ENCODE measurements at places on chromosomes 1 and 21.
A peak's percentile ranks its signal among the peaks of the same experiment; 100 is the strongest.

DNA sequence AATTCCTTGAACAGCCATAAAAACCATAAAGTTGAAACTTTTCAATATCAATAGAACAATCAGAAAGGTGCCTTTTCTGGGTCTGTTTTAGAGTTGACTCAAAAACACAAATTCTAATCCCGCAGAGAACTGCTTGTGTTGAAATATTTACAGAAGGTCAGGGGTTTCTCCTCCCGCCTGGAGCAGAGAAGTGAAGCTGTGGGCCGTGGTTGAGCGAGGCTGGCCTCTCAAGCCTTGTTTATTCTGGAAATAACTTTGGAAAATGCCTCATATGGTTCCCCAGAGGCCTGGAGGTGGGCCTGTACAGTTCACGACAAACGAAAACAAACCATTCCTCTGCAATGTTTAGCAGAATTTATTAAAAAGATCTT, 90.8 kb upstream of the ERRFI1 start:
- peak; percentile 63 for DNase-seq

DNA sequence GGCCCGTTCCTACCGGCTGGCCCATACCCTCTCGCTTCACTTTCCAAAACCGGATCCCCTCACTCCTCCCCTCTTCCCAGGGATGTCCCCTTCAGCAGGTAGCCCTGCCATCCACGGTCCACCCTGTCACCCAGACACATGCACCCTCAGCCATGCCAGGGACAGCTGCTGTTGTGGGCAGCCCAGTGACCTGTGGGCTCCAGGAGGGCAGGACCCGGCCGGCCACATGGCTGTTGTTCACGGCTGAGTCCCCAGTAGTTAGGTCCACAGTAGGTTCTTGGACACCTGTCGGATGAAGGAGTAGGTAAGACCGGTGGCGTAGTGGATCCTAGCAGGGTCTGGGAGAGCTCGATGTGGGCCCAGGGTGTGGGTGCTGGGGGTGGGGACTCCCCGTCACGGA, 12.5 kb downstream of the SPSB1 start:
- no peak for DNase-seq

GRCh38 chr1:243325305-243325890, 69.6 kb downstream of the SDCCAG8 start:
- DNase-seq, result no peak

GRCh38 chr1:201091256-201091655, 21.0 kb downstream of the CACNA1S start:
- DNase-seq, result no peak

GRCh38 chr1:240407407-240407806, 204.5 kb downstream of the GREM2 start:
- DNase-seq, result no peak

GRCh38 chr1:202349206-202349928, 868 bp downstream of the PPP1R12B start:
- no peak for DNase-seq

DNA sequence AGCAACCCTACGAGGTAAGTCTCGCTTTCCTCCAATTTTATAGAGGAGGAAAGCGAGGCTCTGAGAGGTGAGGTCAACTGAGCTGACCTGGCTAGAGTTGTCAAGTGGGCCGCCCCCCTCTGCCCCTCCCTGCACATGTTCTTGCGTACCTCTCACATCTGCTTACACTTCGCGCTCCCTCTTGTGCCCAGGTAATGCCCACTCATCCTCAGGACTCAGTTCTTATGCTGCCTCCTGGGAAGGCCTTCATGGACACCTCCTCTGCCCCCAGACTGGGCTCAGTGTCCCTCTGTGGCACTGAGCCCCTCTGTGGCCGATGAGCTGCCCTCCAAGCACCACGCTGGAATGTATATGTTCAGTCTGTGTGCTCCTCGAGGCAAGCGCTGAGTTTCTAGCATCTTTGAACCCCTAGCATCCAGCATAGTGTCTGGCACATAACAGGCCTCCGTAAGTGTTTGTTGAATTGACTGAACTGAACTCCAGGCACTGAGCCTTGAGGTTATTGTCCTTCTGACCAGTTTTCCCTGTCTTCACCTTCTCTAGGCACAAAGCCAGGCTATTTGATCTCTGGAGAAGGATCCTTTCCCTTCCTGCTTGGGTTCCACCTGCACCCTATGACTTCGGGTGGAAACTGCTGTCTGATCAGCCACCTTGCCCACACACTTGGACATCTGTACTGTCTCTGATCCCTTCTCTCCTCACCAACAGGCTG, 13.5 kb downstream of the MOV10 start:
- DNase-seq, result no peak

DNA sequence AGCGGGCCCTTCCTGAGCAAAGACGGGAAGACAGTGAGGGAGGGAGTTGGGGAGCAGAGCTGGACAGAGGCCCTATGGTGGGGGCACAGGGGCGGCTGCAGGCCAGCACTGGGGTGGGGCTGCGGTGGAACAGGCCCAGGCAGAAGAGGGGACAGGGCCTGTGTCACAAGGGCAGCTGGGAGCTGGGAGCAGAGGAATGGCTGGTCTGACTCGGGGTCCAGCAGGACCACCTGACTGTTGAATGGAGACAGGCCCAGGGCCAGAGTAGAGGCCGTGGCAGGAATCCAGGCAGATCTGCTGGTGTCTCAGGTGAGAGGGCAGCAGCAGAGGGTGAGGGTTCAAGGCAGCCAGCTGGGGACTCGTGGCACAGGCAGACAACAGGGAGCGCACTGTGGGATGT, 25.3 kb downstream of the CTNNBIP1 start:
- DNase-seq, result no peak

- no peak for DNase-seq
Observed at GRCh38 chr1:15727866-15728534, 8.1 kb upstream of the SLC25A34 start.

GRCh38 chr1:151620286-151620685, 8.4 kb downstream of the SNX27 start:
- DNase-seq, result no peak

DNA sequence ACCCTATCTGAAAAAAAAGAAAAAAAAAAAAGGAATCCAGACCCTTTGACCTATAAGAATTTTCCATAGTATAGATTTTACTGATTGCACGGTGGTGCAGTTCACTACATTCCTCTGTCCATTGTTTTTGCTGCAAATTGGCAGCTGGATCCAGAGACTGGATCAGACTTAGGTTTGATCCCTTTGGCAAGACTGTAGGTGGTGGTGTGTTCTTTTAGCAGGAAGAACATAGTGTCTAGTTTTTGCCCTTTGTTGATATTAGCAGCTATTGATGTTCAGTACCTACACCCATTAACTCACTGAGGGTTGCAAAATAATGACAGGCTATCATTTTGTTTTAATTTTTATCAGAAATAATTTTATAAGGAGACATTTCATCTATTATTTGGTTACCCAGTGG, 37.1 kb downstream of the OSBPL9 start:
- DNase-seq, result no peak

DNA sequence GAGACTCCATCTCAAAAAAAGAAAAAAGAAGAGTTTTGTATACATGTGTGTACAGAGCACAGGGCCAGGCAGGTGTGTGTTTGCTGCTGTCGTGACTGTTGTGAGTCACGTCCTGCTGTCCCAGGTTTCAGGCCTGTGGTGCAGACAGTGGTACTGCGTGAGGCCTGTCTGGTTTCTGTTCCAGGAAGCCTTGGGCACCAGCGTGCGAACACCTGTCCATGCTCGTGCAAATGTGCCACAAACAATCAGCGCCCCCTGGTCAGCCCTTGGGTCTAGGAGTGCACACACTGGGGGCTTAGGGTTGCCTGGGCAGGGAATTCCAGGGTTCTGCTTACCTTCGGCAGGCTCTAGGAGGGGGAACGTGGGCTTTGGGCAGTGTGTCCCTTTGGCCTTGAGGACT, 16.9 kb downstream of the GPR157 start:
- DNase-seq, result no peak

GRCh38 chr1:17617787-17618557, 78.5 kb downstream of the ARHGEF10L start:
- no peak for DNase-seq

DNA sequence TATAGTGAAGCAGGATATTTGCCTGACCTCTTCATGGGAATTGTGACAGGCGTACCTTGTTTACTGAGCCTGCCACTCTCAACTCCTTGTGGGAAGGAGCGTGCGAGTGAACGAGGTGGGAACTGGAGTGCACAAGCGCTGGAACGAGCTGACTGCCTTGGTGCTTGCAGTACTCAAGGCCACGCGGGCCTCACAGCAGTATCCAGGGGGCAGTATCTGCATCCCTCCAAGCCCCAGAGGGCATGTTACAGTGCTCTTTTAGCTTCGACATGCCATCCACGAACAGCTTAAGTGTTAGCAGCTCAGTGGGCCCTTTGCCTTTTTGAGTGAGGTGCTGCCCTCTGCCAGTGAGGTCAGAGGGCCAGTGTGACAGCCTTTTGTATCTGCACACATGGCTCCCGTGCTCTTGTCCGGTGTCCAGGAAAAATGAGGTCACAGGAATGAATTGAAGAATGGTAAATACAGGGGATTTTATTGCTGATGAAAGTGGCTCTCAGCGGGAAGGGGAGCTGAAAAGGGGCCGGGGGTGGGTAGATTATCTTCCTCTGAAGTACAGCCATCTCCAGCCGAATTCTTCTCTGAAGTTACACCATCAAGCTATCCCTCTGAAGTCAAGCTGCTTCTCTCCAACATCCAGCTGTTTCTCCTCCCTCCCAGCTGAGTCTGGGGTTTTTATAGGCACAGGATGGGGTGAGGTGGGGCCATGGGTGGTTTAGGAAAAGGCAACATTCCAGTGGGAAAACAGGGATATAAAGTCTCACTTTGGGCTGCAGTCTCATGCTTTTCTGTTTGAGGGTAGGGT, 69.3 kb downstream of the EPB41 start:
- no peak for DNase-seq

GRCh38 chr1:2606881-2607621, 20.5 kb downstream of the PRXL2B start:
- DNase-seq, result no peak

DNA sequence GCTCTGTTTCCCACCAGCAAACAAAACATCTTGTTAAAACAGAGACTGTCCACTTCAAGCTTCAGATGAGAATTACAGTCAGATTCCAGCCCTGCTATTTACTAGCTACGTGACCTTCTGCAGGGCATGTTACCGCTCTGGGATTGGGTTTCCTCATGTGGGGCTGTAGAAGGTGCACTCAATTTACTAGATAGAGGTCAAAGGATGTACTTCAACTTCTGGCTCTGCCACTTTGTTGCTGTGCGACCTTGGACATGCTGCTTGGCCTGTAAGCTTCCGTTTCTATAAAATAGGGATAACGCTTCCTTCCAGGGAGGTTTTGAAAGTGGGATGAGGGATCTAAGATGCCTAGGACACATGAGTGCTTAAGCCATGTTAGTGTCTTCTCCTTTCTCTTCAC, 46.0 kb upstream of the LRIG2 start:
- DNase-seq, result peak; percentile 30

DNA sequence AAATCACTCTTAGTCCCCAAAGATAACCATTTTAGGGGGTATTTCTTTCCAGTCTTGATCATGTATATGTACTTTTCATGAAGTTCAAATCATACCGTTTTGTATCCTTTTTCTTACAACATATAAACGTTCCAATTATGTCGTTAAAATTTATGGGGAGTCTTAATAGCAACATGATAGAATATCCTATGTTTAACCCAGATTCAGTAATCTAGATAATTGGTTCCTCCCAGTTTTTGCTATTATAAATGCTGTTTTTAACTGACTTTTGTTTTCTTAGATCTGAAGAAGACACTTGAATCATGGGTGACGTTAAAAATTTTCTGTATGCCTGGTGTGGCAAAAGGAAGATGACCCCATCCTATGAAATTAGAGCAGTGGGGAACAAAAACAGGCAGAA, 3.1 kb downstream of the DHX9 start:
- no peak for DNase-seq

GRCh38 chr1:226945858-226946245, 5.8 kb downstream of the COQ8A start:
- no peak for DNase-seq

- DNase-seq, result peak; percentile 31
Observed at GRCh38 chr1:200739702-200740570, 1.2 kb downstream of the CAMSAP2 start.

DNA sequence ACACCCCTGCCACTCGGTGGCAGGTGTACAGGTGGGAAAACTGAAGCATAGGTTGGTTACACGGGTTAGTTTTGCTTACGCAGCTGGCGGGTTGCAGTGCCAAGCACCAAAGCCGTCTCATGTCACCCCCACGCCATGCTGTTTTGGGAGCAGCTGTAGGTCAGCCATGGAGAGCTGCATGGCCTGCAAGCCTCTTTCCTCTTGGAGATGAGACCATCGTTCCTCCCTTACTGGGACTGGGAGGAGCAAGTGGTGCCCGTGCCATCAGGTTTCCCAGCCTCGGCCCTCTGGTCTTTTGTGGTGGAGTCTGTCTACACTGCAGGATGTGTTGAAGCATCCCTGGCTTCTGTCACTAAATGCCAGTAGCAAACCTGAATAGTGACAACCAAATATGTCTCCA, 46.9 kb downstream of the AJAP1 start:
- no peak for DNase-seq

DNA sequence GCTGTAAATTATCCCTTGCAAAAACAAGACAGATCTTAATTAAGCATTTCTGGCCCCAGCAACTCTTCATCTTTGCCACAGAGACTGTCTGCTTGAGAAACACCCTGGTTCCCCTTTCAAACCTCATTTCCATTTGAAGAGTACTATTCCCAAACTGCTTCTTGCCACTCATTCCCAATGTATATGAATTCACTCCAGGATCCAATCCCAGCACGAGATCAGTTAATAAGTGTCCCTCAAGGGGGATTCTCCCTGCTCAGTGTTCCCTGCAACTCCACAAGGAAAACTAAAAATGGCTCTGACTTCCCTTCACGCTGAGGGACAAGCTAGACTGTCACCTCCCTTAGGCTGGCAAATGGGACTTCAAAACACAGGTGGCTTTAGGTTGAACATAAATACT, 173.2 kb downstream of the SIPA1L2 start:
- DNase-seq, result no peak

- DNase-seq, result no peak
Observed at GRCh38 chr1:169110689-169111447, 4.4 kb downstream of the ATP1B1 start.

DNA sequence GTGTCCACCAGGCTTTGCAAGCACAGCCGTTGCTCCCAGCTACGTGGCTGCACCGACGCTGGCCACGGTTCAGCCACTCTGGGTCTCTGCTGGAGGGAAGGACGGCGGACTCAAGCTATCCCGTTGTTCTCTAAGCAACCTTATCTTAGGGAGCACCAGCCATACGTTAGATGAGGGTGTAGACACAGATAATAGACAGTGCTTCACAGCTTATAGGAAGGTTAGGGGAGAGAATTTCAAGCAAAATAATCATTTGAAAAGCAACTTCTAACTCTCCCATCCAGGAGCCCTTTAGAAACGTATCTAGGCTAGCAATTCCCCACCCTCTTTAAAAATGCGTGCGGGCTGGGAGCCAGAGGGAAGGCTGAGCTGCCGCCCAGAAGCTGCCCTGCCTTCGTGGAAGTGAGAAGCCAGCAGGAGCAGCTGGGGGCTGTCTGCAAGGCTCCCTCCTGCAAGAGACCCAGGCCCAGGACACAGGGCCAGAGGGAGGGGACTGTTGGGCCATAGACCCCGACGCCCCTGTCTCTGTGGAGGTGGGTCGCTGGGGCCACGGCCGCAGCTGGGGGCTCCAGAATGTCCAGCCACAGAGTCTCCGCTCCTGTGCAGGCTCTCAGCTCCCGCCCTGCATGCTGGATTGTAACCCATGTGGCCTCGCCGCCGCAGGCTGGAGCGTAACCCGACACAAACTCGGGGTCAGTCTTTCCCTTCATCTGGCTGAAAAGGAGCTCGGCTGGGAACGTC, 31.2 kb upstream of the COL6A2 start:
- peak; percentile 45 for DNase-seq
